ENCODE measurements at places on chromosomes 5 and 9.

DNA sequence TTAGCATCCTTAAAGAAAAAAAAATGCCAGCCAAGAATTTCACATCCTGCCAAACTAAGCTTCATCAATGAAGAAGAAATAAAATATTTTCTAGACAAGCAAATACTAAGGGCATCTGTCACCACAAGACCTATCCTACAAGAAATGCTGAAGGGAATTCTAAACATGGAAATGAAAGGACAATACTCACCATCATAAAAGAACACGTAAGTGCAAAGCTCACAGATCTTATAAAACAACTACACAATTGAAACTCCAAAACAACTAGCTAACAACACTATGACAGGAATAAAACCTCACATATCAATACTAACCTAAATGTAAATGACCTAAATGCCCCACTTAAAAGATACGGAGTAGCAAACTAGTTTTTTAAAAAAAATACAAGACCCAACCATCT is 71.4 kb downstream of the TTC39B start:
- H3K27me3 ChIP-seq, result no peaks in the 10 kb centered on the region
- no peak for DNase-seq
- H3K4me3 ChIP-seq, result no peak overlapping the region
- H3K4me1 ChIP-seq, result peaks cover 27% of the 10 kb centered on the region
- H3K27ac ChIP-seq, result peak overlapping the region; percentile 6

DNA sequence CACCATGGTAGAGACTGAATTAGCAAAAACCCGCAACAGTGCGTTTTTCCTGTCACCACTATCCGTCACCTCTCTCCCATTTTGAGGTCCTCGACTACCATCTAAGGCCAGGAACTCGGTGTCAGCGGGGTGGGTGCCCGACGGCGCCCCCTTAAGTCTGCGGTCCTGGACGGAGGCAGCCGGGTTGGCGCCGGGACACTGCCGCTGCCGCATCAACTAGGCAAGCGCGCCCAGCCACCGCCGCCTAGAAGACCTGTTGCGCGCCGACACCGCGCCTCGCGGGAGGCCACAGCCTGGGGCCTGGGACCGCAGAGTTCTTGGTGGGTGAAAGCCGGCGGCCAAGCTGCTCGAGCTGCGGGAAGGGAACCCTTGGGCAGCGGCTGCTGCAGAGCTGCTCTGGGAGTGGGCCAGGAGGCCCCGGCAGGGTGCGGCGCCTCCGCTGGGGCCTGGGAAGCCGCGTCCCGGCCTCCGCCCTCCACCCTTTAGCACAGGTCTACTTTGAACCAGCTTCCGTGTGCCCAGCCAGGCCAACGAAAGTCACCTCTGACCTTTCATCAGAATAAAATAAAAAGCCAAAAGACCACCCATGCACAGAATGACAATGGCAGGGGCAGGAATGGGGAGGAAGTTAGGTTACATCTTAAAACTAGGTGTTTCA is 3.5 kb downstream of the FOXB2 start:
- H3K4me1 ChIP-seq, result peaks cover 34% of the 10 kb centered on the region
- H3K27ac ChIP-seq, result no peak overlapping the region
- no peaks in the 10 kb centered on the region for H3K36me3 ChIP-seq
- no peak for DNase-seq
- no peak overlapping the region for H3K4me3 ChIP-seq

DNA sequence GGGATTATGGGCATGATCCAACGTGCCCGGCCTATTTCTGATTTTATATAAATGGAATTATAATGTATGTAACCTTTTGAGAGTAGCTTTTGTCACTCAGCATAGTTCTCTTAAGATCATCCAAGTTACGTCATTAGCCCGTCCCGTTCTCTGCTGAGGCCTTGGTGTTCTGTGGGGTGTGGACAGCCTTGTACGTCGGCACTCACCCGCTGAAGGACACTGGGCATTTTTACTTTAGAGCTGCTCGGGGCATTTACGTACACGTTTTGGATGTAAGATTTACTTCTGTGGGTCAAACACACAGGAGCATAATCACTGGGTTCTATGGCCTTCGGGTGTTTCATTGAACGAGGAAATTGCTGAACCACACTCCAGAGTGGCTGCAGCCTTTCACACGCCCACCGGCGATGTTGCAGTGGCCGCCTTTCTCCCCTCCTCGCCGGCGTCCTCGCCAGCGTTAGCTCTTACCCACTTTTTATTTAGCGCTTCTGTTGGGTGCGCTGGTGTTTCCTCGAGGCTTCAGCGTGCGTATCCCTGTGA is 101.8 kb downstream of the EHMT1 start:
- peaks cover 38% of the 10 kb centered on the region for H3K4me1 ChIP-seq
- H3K4me3 ChIP-seq, result no peak overlapping the region
- no peaks in the 10 kb centered on the region for H3K27me3 ChIP-seq
- peaks cover 59% of the 10 kb centered on the region for H3K36me3 ChIP-seq
- peak overlapping the region; percentile 70 for H3K27ac ChIP-seq
- DNase-seq, result no peak

- H3K4me3 ChIP-seq, result no peak overlapping the region
- H3K4me1 ChIP-seq, result no peaks in the 10 kb centered on the region
- no peak for DNase-seq
Measured at GRCh38 chr5:147547730-147548129, 37.9 kb upstream of the DPYSL3 start.

DNA sequence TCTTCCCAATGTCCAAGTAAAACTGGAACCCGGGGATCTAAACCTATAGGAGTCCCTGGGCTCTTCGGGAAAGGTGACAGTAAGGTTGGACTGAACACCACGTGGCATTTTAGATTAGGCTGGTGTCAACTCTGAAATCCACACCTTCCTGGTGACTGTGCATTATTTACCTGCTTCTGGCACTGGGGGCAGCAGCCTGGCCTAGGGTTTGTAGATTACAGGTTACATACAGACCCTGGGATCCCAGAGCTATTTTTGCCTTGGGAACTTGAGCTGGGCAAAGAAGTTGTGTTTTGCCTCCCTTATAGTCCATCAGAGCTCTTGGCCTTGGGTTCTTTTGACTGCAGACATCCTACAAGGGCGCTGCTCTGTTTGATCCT is 173.2 kb downstream of the DAB2IP start:
- H3K27me3 ChIP-seq, result no peaks in the 10 kb centered on the region
- H3K27ac ChIP-seq, result no peak overlapping the region
- no peak overlapping the region for H3K4me3 ChIP-seq
- no peak for DNase-seq
- no peaks in the 10 kb centered on the region for H3K36me3 ChIP-seq

DNA sequence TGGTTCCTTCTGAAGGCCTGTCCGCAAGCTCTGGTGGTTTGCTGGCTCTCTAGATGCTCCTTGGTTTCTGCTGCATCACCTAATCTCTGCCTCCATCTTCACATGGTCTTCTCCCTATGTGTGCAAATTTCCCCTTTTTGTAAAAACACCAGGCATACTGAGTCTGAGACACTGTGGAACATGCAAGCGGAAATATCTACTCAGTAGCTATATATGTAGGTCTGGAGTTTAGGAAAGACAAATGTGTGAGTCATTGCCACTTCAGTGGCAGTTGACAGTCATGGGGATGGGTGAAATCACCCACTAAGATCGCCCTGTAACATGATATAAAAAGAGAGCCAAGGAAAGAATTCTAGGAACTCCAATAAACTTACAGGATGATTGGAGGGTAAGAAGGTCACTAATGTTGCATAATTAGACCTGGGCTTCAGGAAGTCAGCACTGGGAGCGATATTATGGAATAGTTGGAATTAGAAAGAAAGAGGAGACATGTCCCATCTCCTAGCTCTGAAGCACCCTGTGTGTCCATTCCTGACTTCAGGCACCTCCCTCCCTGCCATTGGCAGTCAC is 22.7 kb upstream of the UBLCP1 start:
- H3K27me3 ChIP-seq, result no peaks in the 10 kb centered on the region
- no peak overlapping the region for H3K4me3 ChIP-seq
- peak overlapping the region; percentile 55 for H3K27ac ChIP-seq
- peaks cover 44% of the 10 kb centered on the region for H3K4me1 ChIP-seq

Measured in activated naive CD4-positive, alpha-beta T cell treated with anti-CD3 and anti-CD28 coated beads for 36 hours (primary cell).